Upper lobe of right lung (tissue), 1 donor: ENCODE measurements at places on chromosomes 12 and 14. TPM values are rescaled to one million over a fixed set of nuclear protein-coding genes. Genes with fewer than 3 reads are reported as not detected.
A peak's percentile ranks its signal among the peaks of the same experiment; 100 is the strongest.

The OR4K13 gene
- not detected for total RNA-seq

DNA sequence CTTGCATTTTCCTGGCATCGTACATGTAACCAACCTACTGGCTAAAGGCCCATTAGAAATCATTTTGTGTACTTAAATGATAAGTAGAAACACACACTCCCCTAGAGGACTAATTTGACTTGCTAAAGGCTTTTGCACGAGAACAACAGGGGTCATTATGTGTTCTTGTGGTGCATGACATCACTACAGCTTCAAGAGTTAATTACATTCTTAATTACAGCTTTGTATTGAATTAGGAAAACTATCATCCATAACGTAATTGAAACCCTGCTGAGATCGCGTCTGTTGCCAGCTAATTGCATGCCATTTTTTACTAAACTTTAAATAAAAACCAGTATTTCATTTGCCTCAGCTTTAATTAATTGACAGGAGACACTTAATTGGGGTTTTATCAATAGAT, 51.4 kb downstream of the TMEM132C start:
- H3K27ac ChIP-seq: no peak overlapping the region
- no peak for DNase-seq
- H3K36me3 ChIP-seq: no peaks in the 10 kb centered on the region
- no peak overlapping the region for H3K4me3 ChIP-seq
- H3K4me1 ChIP-seq: no peaks in the 10 kb centered on the region

DNA sequence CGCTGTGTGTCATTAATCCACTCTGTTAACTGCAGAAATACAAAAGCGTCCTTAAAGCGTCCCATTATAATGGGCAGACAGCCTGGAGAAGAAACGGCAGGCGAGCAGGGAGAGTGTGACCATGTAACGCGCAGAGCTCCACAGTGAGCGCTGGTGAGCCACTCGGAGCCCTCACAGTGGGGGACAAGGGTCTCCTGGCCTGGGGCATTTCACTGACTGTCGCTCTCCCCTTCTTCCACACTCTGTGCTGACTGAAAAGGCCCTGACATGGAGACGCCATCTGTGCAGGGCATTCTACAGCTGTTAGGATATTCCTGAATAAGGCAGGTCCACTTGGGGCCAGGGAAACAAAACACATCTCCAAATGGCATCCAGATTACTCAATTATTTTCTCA, 24.2 kb downstream of the CCDC92 start:
- H3K36me3 ChIP-seq: peaks cover 13% of the 10 kb centered on the region
- DNase-seq: no peak
- no peak overlapping the region for H3K27ac ChIP-seq
- H3K4me1 ChIP-seq: peaks cover 19% of the 10 kb centered on the region
- no peak overlapping the region for H3K4me3 ChIP-seq

DNA sequence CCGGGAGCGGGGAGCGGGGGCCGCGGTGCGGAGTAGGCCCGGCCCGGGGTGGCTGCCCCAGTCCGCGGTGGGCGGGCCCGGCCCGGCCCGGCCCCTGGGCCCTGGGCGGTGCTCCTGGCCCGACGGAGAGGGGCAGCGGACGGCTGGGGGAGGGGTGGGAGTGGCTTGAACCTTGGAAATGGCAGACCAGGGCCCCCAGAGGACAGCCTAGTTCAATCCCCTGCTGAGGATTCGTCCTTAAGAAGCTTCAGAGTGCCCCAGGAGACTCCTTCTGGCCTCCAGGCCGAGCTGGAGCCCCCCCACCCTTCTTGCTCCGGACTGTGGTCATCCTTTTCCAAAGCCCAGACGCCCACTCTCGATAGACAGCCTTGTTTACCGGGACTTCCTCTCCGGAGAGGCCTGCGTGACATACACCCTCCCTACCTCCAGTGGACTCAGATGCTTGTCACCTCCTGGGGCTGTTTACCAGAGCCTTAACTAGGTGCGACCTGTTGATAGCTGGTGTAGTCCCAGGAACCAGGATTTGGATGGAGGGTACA, 458 bp downstream of the KHNYN start:
- peaks cover 39% of the 10 kb centered on the region for H3K4me1 ChIP-seq
- H3K27me3 ChIP-seq: no peaks in the 10 kb centered on the region
- H3K4me3 ChIP-seq: peak overlapping the region; percentile 86
- H3K36me3 ChIP-seq: peaks cover 32% of the 10 kb centered on the region
- H3K27ac ChIP-seq: peak overlapping the region; percentile 93

GRCh38 chr12:1846421-1847405, 26.3 kb downstream of the LRTM2 start:
- no peaks in the 10 kb centered on the region for H3K4me1 ChIP-seq
- no peak overlapping the region for H3K4me3 ChIP-seq
- no peak overlapping the region for H3K27ac ChIP-seq
- DNase-seq: peak; percentile 55
- no peaks in the 10 kb centered on the region for H3K36me3 ChIP-seq
